Left ventricle myocardium superior (tissue), 1 donor: ENCODE measurements at places on chromosomes 1 and 21.

- DNase-seq, result no peak
Observed at GRCh38 chr1:3433596-3434320, 20.7 kb upstream of the ARHGEF16 start.

- no peak for DNase-seq
Observed at GRCh38 chr1:181714428-181714827, 231.1 kb downstream of the CACNA1E start.

DNA sequence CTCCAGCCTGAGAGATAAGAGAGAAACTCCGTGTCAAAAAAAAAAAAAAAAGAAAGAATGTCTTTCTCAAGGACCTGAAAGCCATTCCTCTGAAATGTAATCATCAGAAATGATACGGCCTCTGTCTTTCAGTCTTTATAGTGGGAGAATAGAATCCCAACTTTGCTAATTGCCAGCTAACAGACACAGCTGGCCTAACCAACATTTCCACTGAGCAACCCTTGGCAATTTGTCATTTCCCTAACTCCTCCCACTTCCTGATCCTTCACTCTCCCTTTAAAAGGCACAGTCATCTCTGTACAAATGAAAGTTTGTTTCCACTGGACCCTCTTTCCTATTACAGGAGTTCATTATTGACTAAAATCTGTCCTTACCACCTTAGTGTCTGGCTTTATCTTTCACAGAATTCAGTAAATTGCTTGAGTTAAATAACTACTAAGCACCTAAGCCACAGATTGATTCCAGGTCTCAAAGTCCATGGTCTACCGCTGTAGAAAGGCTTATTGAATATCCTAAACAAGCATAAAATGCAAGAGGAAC is 4.3 kb upstream of the CBR1 start:
- DNase-seq, result no peak

DNA sequence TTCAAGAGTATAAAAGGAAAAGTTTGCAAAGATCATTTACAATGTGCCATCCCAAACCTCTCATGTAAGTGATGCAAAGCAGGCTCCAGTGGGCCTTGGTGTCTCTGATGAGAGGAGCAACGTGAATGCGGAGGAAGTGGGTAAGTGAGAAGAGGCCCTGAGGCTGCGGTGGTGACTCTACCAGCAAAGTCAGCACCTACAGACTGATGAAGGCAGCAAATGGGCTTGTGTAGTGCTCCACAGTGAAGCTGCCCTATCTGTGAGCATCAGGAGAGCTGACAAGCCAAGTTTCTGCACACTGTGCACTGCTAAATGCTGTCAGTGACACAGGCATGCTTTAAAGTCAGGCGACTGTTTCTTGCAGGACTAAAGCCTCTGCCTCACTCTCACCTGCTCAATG is 15.6 kb upstream of the RAP1A start:
- no peak for DNase-seq

DNA sequence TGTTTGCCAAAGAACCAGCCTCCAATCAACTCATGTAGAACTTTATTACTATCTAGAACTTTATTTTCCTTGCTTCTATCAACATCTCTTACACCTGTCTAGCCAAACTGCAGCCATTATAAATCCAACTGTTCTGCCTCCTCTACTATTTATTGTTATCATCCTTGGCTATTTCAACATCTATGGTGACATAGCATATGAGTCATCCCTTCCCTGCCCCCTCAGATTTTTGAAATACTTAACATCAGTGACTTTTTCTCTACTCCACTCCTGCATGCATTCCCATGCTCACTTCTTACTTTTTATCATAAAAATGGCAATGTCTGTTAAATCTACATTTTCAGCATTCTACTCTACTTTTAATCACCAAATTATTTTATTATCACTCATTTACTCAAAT is 544.9 kb upstream of the NEGR1 start:
- DNase-seq, result no peak

- no peak for DNase-seq
Observed at GRCh38 chr21:30625449-30626165, 5.2 kb downstream of the KRTAP20-4 start.

DNA sequence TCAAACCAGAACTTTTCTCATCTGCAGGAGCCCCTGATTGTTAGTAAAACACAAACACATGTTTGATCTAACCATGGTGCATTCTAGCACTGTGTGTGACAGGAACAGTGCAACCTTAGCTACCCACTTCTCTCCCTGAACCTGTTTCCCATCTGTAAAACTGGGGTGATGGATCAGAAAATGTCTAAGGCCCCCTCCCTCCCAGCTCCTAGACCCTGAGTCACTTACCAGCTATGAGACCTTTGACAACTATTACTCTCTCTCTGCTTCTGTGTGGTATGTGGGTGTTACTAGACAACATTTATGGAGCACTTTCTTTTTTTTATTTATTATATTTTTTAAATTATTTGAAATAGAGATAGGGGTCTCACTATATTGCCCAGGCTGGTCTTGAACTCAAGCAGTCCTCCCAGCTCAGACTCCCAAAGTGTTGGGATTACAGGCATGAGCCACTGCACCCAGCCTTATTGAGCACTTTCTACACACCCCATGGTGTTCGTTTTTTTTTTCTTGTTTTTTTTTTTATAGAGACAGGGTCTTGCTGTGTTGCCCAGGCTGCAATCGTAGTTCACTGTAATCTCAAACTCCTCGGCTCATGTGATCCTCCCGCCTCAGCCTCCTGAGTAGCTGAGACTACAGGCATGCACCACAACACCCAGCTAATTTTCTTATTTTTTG is 2.6 kb downstream of the INPP5B start:
- DNase-seq, result no peak

DNA sequence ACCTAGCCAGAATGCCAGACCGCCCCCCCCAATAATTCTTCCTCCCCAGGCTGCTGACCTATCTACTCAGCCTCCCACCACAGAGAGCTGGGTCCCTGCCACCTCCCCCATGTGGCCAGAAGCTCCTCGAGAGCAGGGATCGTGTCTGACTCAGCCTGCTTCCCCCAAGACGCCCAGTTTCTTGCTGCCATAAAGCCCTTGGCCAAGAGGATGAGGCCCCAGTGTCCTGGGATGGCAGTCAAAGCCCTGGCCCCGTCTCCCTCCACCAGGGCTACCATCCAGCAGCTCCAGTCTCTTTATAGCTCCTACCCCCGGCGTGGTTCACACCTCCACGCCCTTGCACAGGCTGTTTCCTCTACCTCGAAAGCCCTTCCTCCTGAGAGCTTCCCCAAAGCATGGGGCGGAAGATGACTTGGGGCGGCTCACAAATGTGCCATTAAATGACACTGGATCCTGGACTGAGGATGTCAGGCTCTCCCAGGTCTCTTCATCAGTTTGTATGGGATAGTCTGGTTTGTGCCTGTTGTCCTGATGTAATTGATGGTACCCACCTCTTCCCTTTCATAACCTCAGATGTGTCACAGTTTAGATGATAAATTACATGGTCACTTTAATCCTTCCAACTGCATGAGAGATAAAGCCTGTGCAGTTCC is 13.2 kb downstream of the ADGRB2 start:
- peak; percentile 54 for DNase-seq

- no peak for DNase-seq
Observed at GRCh38 chr1:103122983-103123720, 14.8 kb upstream of the COL11A1 start.

DNA sequence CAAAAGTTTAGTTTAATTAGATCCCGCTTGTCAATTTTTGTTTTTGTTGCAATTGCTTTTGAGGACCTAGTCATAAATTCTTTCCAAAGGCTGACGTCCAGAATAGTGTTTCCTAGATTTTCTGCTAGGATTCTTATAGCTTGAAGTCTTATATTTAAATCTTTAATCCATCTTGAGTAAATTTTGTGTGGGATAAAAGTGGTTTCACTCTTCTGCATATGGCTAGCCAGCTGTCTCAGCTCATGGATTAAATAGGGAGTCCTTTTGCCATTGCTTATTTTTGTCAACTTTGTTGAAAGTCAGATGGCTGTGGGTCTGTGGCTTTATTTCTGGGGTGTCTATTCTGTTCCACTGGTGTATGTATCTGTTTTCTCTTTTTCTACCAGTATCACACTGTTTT is 801.3 kb upstream of the ADGRL4 start:
- DNase-seq, result no peak

- DNase-seq, result no peak
Observed at GRCh38 chr1:181079382-181079781, 9.1 kb upstream of the IER5 start.

DNA sequence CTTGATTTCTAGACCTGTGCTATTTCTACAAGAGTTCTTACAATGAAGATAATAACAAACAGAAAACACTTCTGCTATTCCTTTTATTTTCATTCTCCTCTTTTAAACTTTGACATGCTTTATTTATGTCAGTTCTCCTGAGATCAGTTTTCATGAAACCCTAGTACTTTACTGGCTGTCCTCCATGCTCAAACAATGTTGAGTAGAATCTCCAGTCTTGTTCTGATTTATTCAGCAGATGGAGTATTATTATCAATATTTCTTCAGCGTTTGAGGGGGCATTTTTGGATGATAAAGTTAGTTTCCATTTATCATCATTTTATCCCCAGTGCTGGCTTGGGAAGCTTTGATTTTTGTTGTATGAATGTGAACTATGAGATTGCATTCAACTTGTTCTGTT is 85.9 kb upstream of the WARS2 start:
- DNase-seq, result no peak

- no peak for DNase-seq
Observed at GRCh38 chr21:38661889-38662568, 143.7 kb upstream of the ETS2 start.

DNA sequence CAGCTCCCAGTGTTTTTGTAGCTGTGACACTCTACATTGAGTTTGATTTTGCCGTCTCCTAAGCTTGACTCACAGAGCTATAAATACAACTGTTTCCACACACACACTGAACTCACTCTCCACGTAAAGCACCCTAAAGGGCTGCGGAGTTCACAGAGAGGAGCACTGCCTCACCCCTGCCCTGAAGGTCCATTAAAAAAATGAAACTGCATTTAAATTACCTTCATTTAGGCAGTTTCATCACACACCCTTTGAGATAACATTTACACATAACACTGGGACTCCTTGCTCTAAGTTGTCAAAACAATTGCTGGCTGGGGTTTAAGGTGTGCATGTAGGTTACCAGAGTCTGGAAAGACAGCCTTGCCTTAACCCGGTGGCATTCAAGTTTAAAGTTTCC is 137.1 kb upstream of the MAGI3 start:
- no peak for DNase-seq

DNA sequence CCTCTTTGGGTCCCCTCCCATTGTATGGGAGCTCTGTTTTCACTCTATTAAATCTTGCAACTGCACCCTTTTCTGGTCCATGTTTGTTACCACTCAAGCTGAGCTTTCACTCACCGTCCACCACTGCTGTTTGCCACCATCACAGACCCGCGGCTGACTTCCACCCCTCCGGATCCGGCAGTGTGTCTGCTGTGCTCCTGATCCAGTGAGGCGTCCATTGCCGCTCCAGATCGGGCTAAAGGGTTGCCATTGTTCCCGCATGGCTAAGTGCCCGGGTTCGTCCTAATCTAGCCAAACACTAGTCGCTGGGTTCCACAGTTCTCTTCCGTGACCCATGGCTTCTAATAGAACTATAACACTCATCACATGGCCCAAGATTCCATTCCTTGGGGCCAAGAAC is 157.2 kb downstream of the SEC16B start:
- DNase-seq, result no peak

DNA sequence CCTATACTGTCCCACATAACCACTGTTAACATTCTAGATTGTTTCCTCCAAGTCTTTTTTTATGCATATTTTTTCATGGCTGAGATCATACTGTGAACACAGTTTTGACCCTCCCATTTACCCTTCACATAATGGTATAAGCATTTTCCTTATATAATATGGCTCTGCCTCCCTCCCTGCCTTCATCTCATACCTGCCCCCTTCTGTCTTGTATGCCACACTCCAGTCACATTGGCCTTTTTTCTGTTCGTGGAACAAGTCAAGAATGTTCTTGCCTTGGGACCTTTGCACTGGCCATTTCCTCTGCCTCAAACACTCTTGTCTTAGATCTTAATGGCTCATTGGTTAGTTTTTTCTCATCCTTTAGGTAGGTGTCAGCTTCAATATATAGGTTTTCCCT is 24.3 kb upstream of the ELAVL4 start:
- DNase-seq, result no peak
